ENCODE measurements at places on chromosomes 12 and 14. TPM values are rescaled to one million over a fixed set of nuclear protein-coding genes. Genes with fewer than 3 reads are reported as not detected.

C14orf180 gene
- total RNA-seq = 67.8 TPM

SLCO1A2 gene
- total RNA-seq = not detected

ACSM4 gene
- not detected for total RNA-seq

BIN2 gene
- 2.4 TPM for total RNA-seq

- peak; percentile 46 for DNase-seq
These were observed 168.1 kb downstream of the ADGRD1 start for GRCh38 chr12:131121705-131122405.

DNA sequence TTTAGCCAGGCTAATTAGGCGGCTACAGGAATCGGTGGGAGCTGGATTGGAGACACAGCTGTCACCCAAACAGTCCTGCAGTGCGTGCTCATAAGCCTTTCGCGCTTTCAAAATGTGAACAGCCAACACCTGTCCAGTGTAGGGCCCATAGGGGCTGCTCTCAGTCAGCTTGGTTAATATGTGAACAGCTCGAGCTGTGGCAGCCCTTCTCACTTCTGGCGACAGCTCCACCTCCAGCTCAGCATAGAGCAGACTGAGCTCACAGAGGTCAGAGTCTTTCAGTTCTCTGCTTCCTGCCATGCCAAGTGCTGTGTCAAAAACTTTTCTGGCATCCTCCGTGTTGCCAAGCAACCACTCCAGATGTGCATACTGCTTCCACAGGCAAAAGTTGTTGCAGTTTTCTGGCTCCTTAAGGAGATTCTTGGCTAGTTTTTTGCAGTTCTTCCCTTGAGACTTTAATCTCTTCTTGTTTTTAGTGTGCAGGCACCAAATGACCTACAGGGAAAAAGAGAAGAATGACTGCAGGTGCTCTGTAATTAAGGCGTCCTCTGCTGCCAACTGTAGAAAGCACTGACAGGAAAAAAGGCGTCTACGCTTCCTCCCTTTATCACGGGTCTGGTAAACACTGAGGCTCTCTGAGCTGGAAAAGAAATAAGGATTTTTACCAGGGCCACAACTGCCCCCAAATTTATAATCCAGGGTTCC, 32.5 kb downstream of the PSMC1 start:
- DNase-seq = no peak

- no peak for DNase-seq
These were observed 6.0 kb downstream of the GPR132 start for GRCh38 chr14:105059035-105059924.

GALNT8 gene
- 2.4 TPM for total RNA-seq

MBD6 gene
- 39.9 TPM for total RNA-seq

DPY19L2 gene
- 67.7 TPM for total RNA-seq

ANO2 gene
- total RNA-seq = 13.6 TPM

- DNase-seq = no peak
These were observed 38.1 kb downstream of the RASSF9 start for GRCh38 chr12:85798122-85798521.

- peak; percentile 58 for DNase-seq
These were observed 91.8 kb upstream of the BCL11B start for GRCh38 chr14:99363616-99364290.

DNA sequence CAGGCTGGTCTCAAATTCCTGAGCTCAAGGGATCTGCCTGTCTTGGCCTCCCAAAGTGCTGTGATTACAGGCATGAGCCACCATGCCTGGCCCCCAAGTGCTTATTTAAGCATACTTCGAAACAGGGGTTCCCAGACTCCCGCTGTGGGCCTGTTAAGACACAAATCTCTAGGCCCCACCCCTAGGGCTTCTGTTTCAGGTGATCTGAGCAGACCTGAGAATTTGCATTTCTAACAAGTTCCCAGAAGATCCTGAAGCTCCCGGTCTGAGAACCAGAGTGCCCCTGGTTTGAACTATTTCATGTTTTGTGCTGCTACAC, 25.0 kb downstream of the GCH1 start:
- DNase-seq = no peak

- DNase-seq = no peak
These were observed 369.4 kb downstream of the GALC start for GRCh38 chr14:87623616-87624015.

GRCh38 chr12:89344862-89345202, 7.5 kb downstream of the DUSP6 start:
- no peak for DNase-seq

DNA sequence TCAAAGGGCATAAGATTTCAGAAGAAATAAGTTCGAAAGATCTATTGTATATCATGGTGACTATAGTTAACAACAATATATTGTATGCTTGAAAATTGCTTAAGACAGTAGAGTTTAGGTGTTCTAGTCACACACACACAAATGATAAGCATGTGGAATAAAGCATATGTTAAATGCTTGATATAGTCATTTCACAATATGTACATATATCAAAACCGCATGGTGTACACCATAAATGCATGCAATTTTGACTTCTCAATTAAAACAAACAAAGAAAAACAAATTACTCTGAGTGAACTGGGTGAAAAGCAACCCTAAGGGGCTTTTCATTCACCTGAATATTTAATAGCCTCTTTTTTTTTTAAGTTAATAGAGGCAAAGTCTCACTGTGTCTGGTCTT, 40.3 kb upstream of the BCAT1 start:
- no peak for DNase-seq

DNA sequence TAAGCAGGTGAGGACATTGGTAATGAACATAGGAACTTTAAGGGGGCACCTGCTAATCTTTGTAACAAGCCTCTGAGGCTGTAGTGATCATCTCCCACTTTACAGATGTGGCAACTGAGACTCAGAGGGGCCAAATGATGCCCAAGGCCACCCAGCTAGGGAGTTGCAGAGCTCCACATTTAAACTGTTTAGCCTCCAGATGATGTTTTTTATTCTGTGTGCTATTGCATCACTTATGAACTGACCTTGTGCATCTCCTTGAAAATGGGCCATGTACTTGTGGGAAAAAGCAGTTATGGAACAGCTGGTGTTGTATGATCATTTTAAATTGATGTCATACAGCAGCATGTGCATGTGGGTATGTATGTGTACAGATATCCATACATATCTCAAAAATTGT, 41.4 kb downstream of the TPCN1 start:
- no peak for DNase-seq
